ENCODE measurements at places on chromosomes 2 and 18. TPM values are rescaled to one million over a fixed set of nuclear protein-coding genes. Genes with fewer than 3 reads are reported as not detected.

The RGPD4 gene
- 0.08 TPM for total RNA-seq

The SERPINB13 gene
- total RNA-seq, result not detected

The STARD6 gene
- not detected for total RNA-seq

The ERCC3 gene
- total RNA-seq, result 27.9 TPM

The IMPACT gene
- total RNA-seq, result 30.8 TPM

The CPS1 gene
- 0.18 TPM for total RNA-seq

The TMEM169 gene
- total RNA-seq, result 0.22 TPM

The IL36RN gene
- not detected for total RNA-seq

The VIT gene
- 0.50 TPM for total RNA-seq

The C1GALT1C1L gene
- total RNA-seq, result not detected

The ZSWIM2 gene
- not detected for total RNA-seq

The CHMP3 gene
- 190 TPM for total RNA-seq

The RAB10 gene
- 173 TPM for total RNA-seq

The FZD7 gene
- 1.4 TPM for total RNA-seq

The AP1S3 gene
- 7.0 TPM for total RNA-seq

The ETAA1 gene
- 5.8 TPM for total RNA-seq

The LYG2 gene
- not detected for total RNA-seq

The B3GNT7 gene
- 110 TPM for total RNA-seq

The MOGAT1 gene
- 0.25 TPM for total RNA-seq

The ELOA2 gene
- not detected for total RNA-seq

The KCNG3 gene
- 3.3 TPM for total RNA-seq

The NYAP2 gene
- not detected for total RNA-seq

The CHRNG gene
- not detected for total RNA-seq

The TUBA3D gene
- total RNA-seq, result not detected

The CCDC121 gene
- 2.9 TPM for total RNA-seq

The FBXO15 gene
- not detected for total RNA-seq

The HOXD9 gene
- 5.8 TPM for total RNA-seq
